Activated T-cell treated with anti-CD3 and anti-CD28 coated beads, Interleukin-2, amount 50 U/mL, for 1 hour (primary cell): ENCODE measurements at places on chromosomes 1 and 21.

- DNase-seq, result no peak
These were observed 68.0 kb upstream of the AKT3 start for GRCh38 chr1:243917863-243918565.

DNA sequence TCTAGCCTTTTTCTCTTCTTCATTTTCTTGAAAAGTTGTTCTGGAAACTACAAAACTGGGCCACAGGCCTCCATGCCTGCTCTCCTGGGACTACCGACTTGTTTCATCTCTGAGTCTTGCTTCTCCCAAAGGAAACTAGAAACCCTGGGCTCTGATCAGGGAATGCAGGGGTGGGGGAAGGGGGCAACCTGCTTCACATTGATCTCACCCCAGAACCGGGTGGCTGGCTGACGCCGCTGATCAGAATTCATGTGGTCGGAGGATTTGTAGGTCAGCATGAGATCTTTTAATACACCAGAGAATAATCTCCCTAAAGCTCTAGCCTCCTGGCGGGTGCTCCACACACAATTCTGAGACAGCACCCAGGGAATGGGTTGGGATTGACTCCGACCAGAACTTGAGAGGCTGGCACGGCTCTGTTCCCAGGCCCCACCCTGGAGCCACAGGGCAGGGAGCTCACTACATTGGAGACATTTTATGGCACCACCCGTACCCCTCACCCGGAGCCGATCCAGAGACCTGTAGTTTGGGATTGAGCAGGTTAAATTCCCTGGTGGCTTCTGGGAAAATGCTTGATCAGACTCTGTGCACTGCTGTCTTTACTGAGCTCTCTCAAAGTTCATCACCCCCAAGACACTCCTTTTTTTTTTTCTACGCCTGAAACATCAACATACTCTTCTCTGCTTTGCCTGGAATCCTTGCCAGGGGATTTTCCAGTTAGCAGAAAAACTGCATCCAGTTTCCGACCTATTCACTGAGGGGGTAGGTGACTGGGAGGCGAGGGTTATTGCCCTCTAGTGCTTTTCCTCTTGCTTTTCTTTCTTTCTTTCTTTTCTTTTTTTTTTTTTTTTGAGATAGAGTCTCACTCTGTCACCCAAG, 12.2 kb upstream of the ARHGEF10L start:
- no peak for DNase-seq

DNA sequence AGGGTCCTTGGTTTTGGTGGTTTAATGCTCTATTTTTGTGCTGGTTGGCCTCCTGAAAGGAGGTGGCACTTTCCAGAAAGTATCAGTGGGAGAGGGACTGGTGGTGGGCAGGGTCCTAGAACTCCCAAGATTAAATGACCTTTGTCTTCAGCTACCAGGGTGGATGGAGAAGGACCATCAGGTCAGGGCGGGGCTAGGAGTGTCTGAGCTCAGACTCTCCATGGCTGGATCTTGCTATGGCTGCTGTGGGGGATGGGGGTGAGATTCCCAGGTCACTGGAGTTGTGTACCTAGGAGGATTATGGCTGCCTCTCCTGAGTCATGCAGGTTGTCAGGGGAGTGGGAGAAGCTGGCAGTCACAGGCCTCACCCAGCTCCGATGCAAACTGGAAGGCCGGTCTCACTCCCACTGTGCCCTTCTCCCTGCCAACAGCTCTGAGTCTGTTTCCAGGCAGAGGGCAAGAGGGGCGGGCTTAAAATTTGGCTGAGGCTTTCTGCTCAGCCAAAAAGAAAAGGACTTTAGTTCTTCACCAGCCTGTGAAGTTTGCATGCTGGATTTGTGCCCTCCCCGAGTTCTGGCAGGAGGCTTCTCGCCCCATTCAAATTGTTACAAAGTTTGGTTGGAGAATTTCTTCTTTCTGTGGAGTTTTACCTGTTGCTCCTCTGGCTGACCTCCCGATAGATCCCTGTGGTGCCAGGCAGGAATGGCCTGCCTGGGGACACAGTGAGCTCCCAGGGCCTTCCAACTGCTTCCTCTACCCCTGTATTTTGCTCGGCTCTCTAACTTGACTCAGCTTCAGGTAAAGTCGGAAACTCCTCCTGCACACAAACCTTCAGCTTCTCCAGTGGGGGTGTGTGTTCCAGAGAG, 13.1 kb upstream of the KYAT3 start:
- DNase-seq, result no peak

DNA sequence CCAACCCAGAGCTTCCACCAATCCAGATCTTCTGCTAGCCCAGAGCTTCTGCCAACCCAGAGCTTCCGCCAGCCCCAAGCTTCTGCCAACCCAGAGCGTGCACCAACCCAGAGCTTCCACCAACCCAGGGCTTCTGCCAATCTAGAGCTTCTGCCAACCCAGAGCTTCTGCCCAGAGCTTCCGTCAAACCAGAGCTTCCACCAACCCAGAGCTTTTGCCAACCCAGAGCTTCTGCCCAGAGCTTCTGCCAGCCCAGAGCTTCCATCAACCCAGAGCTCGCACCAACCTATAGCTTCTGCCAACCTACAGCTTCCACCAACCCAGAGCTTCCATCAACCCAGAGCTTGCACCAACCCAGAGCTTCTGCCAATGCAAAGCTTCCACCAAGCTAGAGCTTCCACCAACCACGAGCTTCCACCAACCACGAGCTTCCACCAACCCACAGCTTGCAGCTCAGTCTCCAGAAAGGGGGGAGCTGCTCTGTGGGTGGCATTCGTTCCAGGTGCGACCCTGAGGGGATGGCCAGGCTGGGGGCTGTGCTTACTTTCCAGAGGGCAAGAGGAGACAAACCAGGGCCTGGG, 23.8 kb downstream of the CRYAA start:
- DNase-seq, result no peak

- peak; percentile 37 for DNase-seq
These were observed 24.7 kb downstream of the TNFRSF9 start for GRCh38 chr1:7915826-7916500.

GRCh38 chr1:228399531-228400236, 7.0 kb downstream of the TRIM11 start:
- DNase-seq, result no peak

GRCh38 chr1:205928317-205928716, 14.9 kb downstream of the SLC26A9 start:
- no peak for DNase-seq

DNA sequence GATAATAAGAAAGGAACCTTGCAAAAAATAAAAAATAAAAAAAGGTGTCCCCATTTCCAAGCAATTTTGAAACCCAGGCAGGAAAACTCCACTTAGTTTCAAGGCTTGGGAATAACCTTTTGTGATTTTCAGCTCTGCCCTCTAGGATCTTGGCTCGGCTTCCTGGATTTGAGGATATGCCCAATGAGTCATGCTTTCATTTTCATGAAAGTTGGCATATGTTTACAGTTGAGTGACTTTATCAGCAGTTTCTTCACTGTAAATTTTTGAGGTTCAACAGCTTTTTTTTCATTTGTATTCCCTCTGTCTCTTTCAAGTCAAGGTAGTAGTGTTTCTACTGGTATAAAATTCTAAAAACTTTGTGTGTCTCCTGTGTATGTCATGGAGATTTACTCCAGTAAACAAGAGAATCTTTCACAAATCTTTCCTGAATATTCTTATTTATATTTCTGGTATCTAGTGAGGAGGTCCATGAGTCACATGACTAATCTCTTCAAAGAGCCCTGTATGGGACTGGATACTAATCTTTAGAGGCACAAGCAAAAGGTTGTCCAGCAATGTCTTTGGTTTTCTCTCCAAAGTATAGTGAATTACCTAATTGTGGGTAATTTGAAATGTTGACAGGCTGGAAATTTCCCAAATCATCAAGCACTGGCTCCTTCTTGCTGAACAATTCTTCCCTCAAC, 335.3 kb downstream of the BRINP2 start:
- no peak for DNase-seq

DNA sequence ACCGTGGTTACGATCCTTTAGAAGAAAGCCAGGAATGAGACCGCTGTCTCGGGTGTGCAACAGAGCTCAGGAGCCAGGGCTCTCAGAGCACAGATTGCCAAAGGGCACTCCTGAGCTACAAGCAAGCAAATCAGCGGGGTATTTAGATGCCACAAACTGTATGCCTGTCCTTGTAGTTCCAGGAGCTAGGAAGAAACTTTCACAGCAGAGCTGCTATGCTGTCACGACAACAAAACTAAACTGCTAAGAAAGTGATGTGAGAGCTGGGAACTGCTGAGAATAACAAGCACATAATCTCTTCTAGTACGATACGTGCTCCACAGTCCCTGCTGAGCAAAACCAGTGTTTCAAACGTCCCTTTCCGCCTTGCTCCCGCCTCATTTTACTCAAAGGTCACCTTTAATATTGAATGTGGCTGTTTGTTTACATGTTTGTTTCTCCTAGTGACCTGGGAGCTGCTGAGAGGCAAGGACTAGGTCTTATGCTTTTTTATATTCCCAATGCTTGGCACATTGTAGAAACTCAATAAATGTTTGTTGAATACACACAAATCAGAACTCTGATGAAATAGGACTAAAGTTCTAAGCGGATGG, 14.7 kb downstream of the GREM2 start:
- DNase-seq, result no peak

DNA sequence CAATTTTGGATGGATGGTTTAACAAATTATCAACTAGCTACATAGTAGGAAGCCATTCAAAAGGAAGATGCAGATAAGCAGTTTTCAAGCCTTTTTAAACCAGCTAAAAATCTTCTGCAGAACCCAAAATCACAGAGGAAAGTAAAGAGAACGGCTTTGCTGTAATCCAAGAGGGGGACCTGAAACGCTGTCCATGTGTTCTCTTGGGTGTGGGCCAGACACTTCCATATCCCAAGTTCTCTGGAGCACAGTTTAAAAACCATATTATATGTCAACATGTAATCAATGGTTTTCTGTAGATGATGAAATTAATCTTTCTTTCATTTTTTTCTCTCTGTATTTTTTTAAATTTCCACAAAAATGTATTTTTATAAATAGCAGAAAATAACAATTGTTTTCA, 90.5 kb downstream of the SELENOF start:
- DNase-seq, result no peak

DNA sequence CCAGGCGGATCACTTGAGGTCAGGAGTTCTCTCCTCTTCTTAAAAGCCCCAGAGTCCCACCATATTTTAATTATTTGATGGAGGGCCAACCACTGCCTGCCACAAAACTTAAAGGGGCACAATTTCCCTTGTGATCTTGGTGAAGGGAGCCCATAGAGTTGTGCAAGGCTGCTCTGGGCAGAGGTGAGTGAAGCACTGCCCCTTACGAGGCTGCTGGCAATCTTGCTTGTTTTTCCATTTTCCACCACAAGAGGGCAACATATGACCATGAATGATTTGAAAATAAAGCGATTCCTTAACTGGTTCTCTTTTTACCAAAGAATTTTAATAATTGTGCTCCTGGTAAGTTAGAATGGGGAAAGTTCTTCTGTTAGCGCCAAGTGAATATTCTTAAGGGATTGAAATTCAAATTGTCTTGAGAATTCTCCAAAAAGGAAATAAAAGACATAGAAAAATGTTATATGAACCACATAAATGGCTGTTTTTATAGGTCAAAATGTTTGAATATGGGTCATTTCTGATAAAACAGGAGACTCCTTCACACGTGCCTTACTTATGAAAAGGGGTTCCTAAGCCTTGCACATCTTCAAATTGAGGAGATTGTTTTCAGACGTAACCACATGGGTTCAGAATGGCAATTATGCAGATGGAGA, 22.7 kb downstream of the PGM1 start:
- DNase-seq, result peak; percentile 36

DNA sequence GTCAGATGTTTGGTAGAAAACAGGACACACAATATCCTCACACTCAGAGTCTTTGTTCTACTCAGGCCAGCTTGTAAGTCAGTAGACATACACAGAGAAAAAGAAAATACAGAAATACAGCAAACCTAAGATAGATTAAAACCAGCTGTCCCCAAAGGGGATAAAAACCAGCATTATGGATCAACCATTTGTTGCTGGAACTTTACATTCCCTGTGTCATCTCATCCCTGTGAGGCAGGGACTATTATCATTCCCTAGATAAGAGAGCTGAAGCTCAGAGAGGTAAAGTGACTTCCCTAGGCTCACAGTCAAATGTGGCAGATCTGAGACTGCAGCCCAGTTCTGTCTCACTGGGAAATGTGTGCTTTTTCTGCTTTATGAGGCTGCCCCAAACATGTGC, 80.7 kb downstream of the DMRTA2 start:
- DNase-seq, result no peak

DNA sequence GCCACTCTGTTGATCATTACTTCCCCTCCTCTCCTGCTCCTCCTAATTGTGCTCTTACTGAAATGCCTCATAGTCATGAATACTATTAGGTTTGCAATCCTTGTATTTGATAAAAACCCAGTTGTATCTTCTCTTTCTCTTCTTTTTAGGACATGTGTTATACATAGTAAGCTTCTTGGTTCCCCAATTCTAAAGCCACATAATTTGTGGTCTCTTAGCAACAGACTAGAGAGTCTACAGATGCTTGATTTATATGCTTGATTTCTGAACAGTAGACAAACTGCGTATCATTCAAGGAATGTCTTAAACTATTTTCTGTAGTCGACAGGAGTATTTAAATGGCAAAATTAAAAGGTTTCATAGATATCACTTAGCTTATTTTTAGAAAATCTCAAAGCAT, 1598.9 kb downstream of the PLA2G4A start:
- no peak for DNase-seq

DNA sequence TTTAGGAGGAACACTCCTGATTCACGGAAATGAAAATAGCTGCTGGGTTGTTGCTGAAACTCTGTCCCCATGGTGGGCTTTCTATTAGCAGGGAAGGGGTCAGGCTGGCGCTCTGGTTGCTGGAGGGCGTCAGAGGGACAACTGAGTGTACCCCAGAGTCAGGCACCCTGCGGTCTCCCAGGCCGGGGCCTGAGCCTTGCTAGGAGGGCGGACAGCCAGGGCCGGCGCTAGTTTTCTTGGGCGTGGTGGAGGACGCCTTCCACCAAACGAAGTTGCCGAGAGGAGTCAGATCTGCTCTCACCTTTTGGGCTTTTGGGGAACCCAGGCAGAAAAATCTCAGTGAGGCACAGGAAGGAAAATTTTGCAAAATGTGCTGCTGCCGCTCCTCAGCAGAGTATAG, 54.8 kb downstream of the NGF start:
- no peak for DNase-seq
